ENCODE measurements at places on chromosomes 4 and X. TPM values are rescaled to one million over a fixed set of nuclear protein-coding genes. Genes with fewer than 3 reads are reported as not detected.

DNA sequence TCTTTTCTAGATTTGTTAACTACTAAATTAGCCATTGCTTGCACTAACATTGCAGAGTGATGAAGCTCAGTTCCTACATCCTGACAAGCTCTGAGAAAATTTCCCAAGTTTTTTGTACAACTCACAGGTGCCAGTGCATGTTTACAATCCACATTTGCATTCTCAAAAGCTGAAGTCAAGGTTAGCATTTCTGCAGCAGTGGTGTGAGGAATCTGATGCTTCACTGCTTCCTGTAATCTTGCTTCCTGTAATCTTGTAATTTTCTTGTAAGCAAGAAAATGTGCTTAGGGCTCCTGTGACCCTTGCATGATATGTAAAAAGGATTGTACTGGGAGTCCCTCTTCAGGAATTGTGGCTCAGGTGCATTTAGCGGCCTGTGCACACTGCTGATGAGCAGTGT is 207.4 kb upstream of the CXCL13 start:
- no peak for DNase-seq

GRCh38 chr4:152011469-152011868 is 250.7 kb upstream of the GATB start:
- DNase-seq, result no peak

CDX4 gene
- not detected for polyA plus RNA-seq

DNA sequence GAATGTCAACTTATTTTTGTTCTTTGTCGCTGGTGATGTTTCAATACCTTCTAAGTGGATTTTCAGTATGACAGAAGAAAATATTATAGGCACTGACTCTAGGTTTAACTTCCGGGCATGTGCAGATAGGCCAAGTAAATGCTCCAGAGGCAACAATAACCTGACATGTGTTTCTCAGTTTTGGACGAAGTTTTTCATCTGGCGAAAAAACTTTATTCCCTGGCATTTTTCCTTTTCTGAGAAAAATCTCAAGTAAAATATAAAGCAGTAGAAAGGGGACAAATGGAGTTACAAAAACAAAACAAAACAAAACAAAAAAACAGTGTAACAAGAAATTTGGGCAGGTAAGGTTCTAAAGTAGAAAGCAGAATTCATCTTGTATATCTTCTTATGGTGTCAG is 173.5 kb downstream of the ANTXR2 start:
- DNase-seq, result no peak

DNA sequence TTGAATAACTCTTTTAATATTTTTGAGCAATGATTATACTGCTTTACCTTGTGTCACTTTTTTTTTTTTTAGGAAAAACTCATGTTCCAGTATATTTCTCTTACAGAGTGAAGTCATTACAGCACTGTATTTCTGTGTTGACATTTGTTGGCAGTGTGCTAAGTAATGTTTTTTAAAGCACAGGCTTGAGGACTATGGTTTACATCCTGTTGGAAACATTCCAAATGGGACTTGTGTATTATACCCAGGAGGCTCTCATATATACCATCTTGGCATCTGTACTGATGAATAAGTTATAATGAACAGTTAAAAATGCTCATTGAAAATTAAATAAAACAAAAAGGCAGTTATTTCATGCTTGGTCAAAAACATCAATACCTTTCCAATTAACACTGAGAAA is 33.8 kb downstream of the CEP44 start:
- DNase-seq, result no peak

GRCh38 chrX:65516756-65517155 is 17.8 kb downstream of the LAS1L start:
- DNase-seq, result no peak

SNX25 gene
- polyA plus RNA-seq, result 24.8 TPM

All from left renal pelvis (tissue), 4 donors.